ENCODE measurements at places on chromosomes 5 and 9.
A peak's percentile ranks its signal among the peaks of the same experiment; 100 is the strongest.

- no peaks in the 10 kb centered on the region for H3K4me1 ChIP-seq
- DNase-seq: peak; percentile 87
- no peaks in the 10 kb centered on the region for H3K36me3 ChIP-seq
- no peak overlapping the region for H3K4me3 ChIP-seq
- H3K27ac ChIP-seq: peak overlapping the region; percentile 27
- no peaks in the 10 kb centered on the region for H3K27me3 ChIP-seq
Measured at GRCh38 chr9:115591584-115591984, 473.6 kb upstream of the TNC start.

DNA sequence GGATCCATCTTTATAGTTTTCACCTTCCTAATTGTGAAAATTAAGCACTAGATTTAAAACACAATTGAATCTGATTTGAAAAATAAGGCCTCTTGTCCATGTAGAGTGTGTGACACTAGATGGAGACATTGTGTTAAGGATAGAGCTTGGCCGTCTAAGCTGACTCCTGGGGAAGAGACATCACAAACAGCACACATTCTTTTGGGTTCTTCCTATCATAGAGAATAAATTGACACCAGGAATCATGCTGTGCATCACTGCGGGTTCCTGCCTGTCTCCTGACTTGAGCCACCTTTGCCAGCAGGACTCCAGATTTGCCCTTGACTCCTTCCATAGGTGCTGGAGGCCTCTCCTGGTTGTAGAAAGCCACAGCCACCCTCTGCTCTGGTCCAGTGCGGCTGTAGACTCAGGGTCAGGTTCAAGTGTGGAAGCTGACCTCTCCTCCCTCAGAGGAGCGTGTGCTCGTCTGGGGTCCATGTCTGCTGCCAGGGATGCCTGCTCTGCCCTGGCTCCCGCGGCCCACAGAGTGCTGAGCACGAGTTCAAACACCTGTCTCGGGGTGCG is 11.2 kb downstream of the ROPN1L start:
- no peaks in the 10 kb centered on the region for H3K27me3 ChIP-seq
- DNase-seq: no peak
- no peaks in the 10 kb centered on the region for H3K4me1 ChIP-seq
- H3K36me3 ChIP-seq: no peaks in the 10 kb centered on the region
- H3K4me3 ChIP-seq: no peak overlapping the region

DNA sequence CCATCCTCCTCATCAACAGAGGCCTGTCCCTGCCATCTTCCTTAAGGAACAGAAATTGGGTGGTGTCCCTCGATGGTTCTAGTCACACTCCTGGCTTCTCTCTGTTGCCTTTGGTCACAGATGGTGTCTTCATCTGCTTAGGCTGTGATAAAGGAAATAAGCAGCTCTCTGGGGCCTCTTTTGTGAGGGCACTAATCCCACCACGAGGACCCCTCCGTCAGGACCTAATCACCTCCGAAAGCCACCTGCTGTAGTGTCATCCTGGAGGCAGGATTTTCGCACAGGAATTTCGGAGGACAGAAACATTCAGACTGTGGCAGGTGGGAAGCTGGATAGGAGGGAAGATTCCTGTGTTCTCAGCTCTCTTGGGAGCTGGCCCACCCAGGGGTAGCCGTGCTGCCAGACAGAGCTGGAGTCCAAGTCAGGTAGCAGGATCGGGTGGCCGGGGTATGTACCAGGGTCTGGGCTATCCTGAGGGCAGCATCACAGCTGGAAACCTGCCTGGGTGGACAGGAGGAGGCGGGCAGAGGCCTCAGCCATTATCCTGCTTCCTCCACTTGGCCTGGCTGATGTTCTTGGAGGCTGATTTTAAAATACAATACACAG is 59.5 kb downstream of the ANKRD33B start:
- H3K4me1 ChIP-seq: peaks cover 24% of the 10 kb centered on the region
- no peak overlapping the region for H3K27ac ChIP-seq
- H3K27me3 ChIP-seq: no peaks in the 10 kb centered on the region
- no peaks in the 10 kb centered on the region for H3K36me3 ChIP-seq

GRCh38 chr5:147743678-147744374 is 38.7 kb downstream of the JAKMIP2 start:
- H3K36me3 ChIP-seq: no peaks in the 10 kb centered on the region
- no peaks in the 10 kb centered on the region for H3K4me1 ChIP-seq
- no peaks in the 10 kb centered on the region for H3K27me3 ChIP-seq
- no peak overlapping the region for H3K27ac ChIP-seq
- DNase-seq: no peak

DNA sequence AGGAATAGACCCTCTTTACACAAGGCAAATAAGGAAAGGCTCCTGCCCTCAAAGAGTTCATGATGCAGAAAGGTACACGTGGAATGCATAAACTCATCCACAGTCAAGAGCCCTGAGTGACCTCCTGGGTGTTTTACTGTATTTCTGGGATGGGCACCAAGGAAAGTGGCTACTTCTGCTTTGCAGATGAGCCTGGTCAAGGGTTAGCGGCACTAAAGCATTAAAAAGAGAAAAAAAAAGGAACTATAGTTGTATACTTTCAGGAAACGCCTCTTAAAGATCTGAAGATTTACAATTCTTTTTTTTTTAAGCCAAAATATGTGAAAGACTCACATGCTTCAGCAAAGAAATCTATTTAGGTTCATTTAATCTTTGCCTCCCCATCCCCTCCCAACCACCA is 366.2 kb upstream of the PDE4D start:
- no peaks in the 10 kb centered on the region for H3K4me1 ChIP-seq
- no peaks in the 10 kb centered on the region for H3K36me3 ChIP-seq
- no peak overlapping the region for H3K4me3 ChIP-seq
- no peaks in the 10 kb centered on the region for H3K27me3 ChIP-seq
- no peak for DNase-seq
- H3K27ac ChIP-seq: no peak overlapping the region

- no peak overlapping the region for H3K27ac ChIP-seq
- no peaks in the 10 kb centered on the region for H3K36me3 ChIP-seq
- no peaks in the 10 kb centered on the region for H3K27me3 ChIP-seq
Measured at GRCh38 chr9:135380311-135380960, 99.1 kb upstream of the PPP1R26 start.

DNA sequence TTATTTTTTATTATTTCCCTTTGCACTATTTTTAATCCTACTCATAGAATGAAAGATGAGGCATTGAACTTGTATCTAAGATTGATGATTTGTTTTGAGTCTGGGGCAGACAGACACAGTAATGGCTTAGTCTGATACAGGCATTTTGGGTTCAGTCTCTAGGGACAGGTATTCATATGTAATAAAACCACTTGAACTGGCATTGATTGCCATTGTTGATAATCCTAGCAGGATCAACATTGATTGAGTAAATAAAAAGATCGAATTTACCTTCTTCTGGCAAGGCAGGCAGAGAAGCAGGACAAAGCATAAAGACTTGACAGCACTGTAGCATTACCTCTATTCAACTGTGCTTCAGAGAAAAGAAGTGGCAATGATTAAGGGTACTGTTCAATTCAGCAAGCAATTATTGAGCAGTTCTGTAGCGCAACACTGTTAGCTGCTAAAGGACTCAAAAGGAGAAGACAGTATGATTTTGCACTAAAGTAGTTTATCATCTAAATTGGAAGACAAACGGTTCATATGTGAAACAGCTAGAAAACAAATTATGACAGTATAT is 144.4 kb downstream of the COMMD10 start:
- no peaks in the 10 kb centered on the region for H3K36me3 ChIP-seq

DNA sequence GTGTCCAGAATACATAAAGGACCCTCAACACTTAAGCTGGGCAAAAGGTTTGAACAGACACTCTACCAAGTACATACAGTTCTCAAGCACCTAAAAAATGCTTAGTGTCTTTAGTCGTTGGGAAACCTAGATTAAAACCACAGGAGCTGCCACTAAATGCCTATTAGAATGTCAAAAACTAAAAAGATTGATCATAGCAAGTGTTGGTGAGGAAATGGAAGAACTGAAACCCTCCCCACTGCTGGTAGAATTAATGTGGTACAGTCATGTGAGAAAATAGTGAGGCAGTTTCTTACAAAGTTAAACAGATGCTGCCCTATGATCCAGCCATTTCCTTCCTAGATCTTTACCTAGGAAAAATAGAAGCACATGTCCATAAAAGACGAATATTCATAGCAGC is 40.6 kb downstream of the SFXN1 start:
- no peak overlapping the region for H3K27ac ChIP-seq
- H3K4me3 ChIP-seq: no peak overlapping the region
- no peak for DNase-seq
- H3K27me3 ChIP-seq: no peaks in the 10 kb centered on the region
- no peaks in the 10 kb centered on the region for H3K4me1 ChIP-seq

GRCh38 chr9:137141050-137141810 is 2.3 kb downstream of the GRIN1 start:
- H3K27ac ChIP-seq: no peak overlapping the region
- no peaks in the 10 kb centered on the region for H3K36me3 ChIP-seq
- DNase-seq: no peak
- peaks cover 8% of the 10 kb centered on the region for H3K4me1 ChIP-seq
- H3K27me3 ChIP-seq: peaks cover 12% of the 10 kb centered on the region
- no peak overlapping the region for H3K4me3 ChIP-seq

DNA sequence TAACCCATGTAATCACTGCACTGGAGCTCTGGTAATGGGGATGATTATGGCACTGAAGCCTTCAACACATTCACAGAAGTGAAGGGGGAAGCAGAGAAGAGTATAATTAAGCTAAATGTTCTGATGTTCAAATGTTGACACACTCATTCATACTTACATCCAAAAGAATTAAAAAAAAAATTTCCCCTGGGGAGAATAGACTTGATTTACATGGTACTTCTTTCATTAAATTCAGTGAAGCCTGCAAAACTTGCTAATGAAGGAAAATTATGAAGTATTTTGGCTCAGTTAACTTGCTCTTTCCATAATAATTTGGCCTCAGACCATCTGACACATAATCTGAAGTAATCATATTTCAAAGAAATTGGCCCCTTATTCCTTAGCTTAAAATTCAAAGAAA is 428.8 kb downstream of the SH3GL2 start:
- no peaks in the 10 kb centered on the region for H3K36me3 ChIP-seq
- DNase-seq: no peak
- no peak overlapping the region for H3K27ac ChIP-seq
- no peaks in the 10 kb centered on the region for H3K27me3 ChIP-seq

DNA sequence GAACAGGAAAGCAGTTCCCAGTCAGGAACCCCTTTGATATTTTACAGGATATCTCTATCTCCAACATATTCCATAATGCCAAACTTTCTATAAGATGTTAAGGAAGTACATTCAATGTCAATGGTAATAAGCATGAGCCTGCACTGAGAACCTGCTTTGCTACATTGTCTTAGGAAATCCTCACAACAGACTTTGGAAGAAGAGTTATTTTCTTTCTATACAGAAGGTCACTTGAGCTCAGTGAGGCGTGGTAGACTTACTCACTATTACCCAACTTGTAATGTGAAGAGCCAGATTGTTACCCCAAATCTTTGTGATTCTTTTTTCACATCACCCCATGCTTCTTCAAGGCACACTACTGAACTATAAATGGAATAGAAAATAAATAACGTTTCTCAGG is 435.9 kb downstream of the DNAH5 start:
- DNase-seq: no peak
- no peaks in the 10 kb centered on the region for H3K36me3 ChIP-seq
- H3K4me3 ChIP-seq: no peak overlapping the region
- H3K27me3 ChIP-seq: no peaks in the 10 kb centered on the region

- no peak overlapping the region for H3K27ac ChIP-seq
- no peaks in the 10 kb centered on the region for H3K4me1 ChIP-seq
- DNase-seq: no peak
- H3K27me3 ChIP-seq: no peaks in the 10 kb centered on the region
Measured at GRCh38 chr5:166293892-166294291, 1997.6 kb upstream of the WWC1 start.

DNA sequence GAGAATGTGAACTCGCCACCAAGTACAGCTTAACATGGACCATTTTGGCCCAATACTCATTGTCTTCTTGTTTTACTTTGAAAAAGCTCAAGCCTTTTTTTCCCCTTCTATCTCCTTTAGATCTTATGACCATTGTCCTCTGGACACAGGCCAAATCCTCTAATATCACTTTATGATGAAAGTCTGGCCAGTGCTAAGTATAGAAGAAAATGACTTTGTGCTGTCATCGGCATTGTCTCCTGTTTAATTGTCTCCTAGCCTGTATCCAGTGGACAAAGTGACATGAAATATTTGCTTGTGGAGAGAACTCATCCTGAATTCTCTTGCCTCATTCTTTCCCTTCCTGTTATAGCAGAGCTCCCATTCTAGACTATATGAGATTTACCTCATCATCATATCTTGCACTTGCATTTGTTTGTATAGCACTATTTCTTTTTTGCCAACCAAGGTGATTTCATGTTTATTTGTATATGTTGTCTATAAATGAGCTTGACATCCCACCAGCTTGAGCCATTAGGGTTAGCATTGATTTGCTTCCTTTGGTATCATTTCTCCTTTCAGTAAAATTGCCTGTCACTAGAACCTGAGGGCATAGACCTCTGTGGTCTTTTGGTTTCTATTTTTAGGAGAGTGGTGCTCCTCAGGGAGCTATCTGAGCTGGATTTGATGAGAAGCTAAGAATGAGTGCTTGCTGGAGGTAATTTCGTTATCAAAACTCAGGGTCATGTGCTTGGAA is 18.8 kb upstream of the TNFAIP8 start:
- H3K36me3 ChIP-seq: no peaks in the 10 kb centered on the region
- H3K27ac ChIP-seq: no peak overlapping the region
- peaks cover 13% of the 10 kb centered on the region for H3K4me1 ChIP-seq
- DNase-seq: no peak

- no peaks in the 10 kb centered on the region for H3K36me3 ChIP-seq
- peaks cover 52% of the 10 kb centered on the region for H3K4me1 ChIP-seq
- H3K27ac ChIP-seq: peak overlapping the region; percentile 49
- no peak for DNase-seq
- no peak overlapping the region for H3K4me3 ChIP-seq
- H3K27me3 ChIP-seq: no peaks in the 10 kb centered on the region
Measured at GRCh38 chr9:94826044-94826443, 99.5 kb downstream of the AOPEP start.

- H3K27ac ChIP-seq: peak overlapping the region; percentile 98
- H3K4me1 ChIP-seq: peaks cover 48% of the 10 kb centered on the region
- H3K4me3 ChIP-seq: peak overlapping the region; percentile 76
- DNase-seq: no peak
- no peaks in the 10 kb centered on the region for H3K27me3 ChIP-seq
- H3K36me3 ChIP-seq: no peaks in the 10 kb centered on the region
Measured at GRCh38 chr9:131273146-131273855, 3.0 kb downstream of the FAM78A start.

DNA sequence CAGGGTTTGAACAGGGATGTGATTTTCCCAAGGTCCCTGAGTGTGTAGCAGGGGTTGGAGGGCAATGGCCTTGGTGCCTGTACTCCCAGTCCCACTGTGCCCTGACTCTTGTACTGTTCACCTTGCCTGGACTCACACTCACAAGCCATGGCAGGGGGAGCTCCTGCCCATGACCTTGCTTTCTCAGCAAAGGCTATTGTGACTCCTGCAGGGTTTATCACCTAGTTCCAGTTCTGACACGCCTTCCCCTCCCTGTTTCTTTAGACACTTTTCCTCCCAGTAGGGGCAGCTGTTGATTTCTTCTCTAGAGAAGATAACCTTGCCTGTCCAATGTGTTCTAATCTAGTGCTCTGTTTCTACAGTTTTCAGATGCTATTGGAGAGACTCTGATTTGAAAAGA is 139.5 kb downstream of the FSTL4 start:
- no peaks in the 10 kb centered on the region for H3K36me3 ChIP-seq
- H3K4me1 ChIP-seq: no peaks in the 10 kb centered on the region
- no peak for DNase-seq
- H3K27ac ChIP-seq: no peak overlapping the region
- H3K27me3 ChIP-seq: no peaks in the 10 kb centered on the region
